ENCODE measurements at places on chromosomes 16 and 17. TPM values are rescaled to one million over a fixed set of nuclear protein-coding genes. Genes with fewer than 3 reads are reported as not detected.
A peak's percentile ranks its signal among the peaks of the same experiment; 100 is the strongest.

The MPP3 gene
- total RNA-seq: not detected

The TMEM106A gene
- 22.4 TPM for total RNA-seq

- no peak overlapping the region for H3K4me3 ChIP-seq
- peaks cover 10% of the 10 kb centered on the region for H3K4me1 ChIP-seq
- no peaks in the 10 kb centered on the region for H3K36me3 ChIP-seq
- peak overlapping the region; percentile 62 for H3K27ac ChIP-seq
- H3K27me3 ChIP-seq: no peaks in the 10 kb centered on the region
These were observed 65.2 kb upstream of the SMIM36 start for GRCh38 chr17:55576237-55576995.

- H3K4me1 ChIP-seq: peaks cover 17% of the 10 kb centered on the region
- no peak for DNase-seq
- no peak overlapping the region for H3K27ac ChIP-seq
These were observed 313.1 kb upstream of the TNRC6C start for GRCh38 chr17:77645072-77646045.

DNA sequence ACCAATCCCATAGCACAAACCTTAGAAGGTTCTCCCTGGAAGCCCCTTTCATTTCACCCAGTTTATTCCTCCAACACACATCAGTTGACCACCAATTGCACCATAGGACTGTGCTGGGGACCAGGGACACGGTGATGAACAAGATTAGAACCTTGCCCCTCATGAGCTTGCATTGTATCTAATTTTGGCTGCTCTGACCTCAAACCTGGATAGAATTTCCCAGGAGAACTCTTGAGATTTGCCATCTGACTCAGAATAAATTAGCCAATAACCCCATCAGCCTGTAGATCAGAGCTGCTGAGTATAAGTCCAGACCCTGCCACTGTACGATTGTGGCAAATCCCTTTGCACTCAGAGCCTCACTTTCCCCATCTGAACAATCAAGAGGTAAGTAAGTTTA lies 52.1 kb downstream of the CDH11 start:
- H3K27me3 ChIP-seq: no peaks in the 10 kb centered on the region
- no peaks in the 10 kb centered on the region for H3K36me3 ChIP-seq
- no peak overlapping the region for H3K4me3 ChIP-seq
- no peaks in the 10 kb centered on the region for H3K4me1 ChIP-seq

DNA sequence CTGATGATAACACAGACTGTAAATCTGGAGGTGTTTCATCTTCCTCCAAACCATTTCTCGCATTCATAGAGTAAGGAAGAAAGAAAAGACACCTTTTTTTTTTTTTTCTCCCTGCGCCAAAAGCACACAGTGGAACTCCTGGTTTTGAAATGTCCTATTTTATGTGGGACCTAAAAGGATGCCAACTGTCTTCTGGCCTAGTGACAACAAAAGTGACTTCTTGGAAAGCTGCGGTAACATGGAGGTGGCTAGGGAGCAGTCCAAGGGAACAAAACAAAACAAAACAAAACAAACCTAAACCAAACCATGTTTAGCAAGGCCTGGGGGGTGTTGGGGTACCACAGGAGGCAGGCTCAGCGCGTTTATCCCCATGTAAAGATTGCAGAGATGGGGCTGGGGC lies 174.8 kb downstream of the XYLT1 start:
- no peak overlapping the region for H3K27ac ChIP-seq
- DNase-seq: no peak
- H3K4me3 ChIP-seq: no peak overlapping the region
- H3K4me1 ChIP-seq: peaks cover 10% of the 10 kb centered on the region
- no peaks in the 10 kb centered on the region for H3K27me3 ChIP-seq
- no peaks in the 10 kb centered on the region for H3K36me3 ChIP-seq
